ENCODE measurements at places on chromosomes 4 and X.

DNA sequence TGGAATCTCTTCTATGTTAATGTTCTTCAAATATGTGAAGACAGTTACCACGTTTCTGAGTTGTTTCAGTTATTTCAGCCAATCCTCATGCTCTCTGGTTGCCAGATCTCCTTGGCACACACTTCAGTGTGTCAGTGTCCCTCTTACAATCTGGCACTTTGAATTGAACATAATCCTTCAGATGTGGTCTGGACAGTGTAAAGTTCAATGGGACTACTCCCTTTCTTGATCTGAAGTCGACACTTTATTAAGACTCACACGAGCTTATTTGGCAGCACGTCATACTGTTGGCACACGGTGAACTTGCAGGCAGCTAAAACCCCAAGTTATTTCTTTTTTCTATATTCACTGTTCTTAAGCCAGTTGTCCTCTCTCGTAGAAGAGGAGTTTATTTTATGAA lies 28.2 kb downstream of the ARSJ start:
- DNase-seq, result no peak

GRCh38 chrX:53587795-53588420 lies 98.6 kb downstream of the HUWE1 start:
- no peak for DNase-seq

GRCh38 chr4:140331245-140331644 lies 42.2 kb upstream of the SCOC start:
- no peak for DNase-seq

DNA sequence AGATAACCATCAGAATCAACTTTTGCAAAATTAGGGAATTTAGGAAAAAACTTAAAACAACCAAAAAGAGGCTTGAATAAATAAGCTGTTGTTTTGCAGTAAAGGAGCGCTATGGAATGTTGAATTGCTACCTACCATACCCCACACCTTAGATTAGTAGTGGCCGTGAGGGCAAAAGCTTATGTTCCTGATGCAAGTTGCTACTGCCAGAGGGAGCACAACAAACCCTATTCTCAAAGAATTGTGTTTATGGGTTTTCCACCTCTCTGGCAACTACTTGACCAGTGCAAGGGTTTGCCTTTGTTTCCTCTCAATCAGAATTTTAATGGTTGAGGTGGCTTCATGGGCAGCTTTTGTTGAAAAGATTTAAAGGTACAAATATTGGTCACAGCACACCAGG lies 268.1 kb downstream of the LAS1L start:
- no peak for DNase-seq

DNA sequence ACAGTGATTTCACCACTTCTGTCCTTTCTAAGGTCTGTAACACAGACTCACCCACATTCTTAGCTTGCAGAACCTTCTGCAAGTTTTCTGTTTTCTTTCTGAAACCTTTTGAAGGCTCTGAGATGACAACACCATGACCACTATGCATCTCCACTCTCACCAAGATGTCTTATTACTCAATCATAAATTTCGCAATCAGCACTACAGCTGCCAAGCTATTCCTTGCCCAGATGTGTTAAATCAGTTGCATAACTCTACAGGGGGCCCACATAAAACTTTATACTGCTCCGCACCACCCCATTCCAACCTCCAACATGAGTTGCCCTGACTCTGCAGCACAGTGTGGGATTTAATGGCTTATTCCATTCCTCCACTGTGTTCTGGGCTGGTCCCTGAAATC lies 229.9 kb downstream of the COL25A1 start:
- DNase-seq, result no peak

- DNase-seq, result no peak
Observed at GRCh38 chrX:131270080-131270479, 19.0 kb downstream of the IGSF1 start.

GRCh38 chr4:2516635-2517034 lies 19.8 kb upstream of the FAM193A start:
- DNase-seq, result no peak
